ENCODE measurements at places on chromosomes 3 and 15. TPM values are rescaled to one million over a fixed set of nuclear protein-coding genes. Genes with fewer than 3 reads are reported as not detected.

Gene PLA2G4E
- 0.96 TPM for total RNA-seq

Gene CYP1A1
- 3.4 TPM for total RNA-seq

Gene CCR2
- total RNA-seq: not detected

Gene PLA2G4F
- total RNA-seq: 3.9 TPM

Gene CADPS
- under 0.01 TPM for total RNA-seq

Gene A4GNT
- not detected for total RNA-seq

Gene TGM4
- 0.48 TPM for total RNA-seq

Gene TLR9
- under 0.01 TPM for total RNA-seq

Gene SPTBN5
- total RNA-seq: 0.43 TPM

Gene PLA2G4B
- total RNA-seq: 7.5 TPM

Gene LIPC
- total RNA-seq: 1.4 TPM

Gene GOLGA6L7
- total RNA-seq: not detected

Gene GLT8D1
- total RNA-seq: 68.7 TPM

Gene P2RY1
- total RNA-seq: 21.1 TPM

Gene SLC28A2
- total RNA-seq: not detected

Gene ISL2
- not detected for total RNA-seq

Gene AHSG
- total RNA-seq: not detected

Gene NOX5
- not detected for total RNA-seq

Gene SH2D7
- total RNA-seq: not detected

Gene MME
- total RNA-seq: 53.0 TPM

Gene GATA2
- total RNA-seq: under 0.01 TPM

Gene ACKR4
- total RNA-seq: not detected

Gene PFKFB4
- total RNA-seq: 35.9 TPM

Gene CELSR3
- 3.4 TPM for total RNA-seq

Gene PCOLCE2
- total RNA-seq: 1.1 TPM

Gene RBP2
- total RNA-seq: not detected

Gene FOXB1
- total RNA-seq: not detected

Gene RASGRP1
- total RNA-seq: 2.7 TPM

Gene PDHB
- total RNA-seq: 60.2 TPM

Data from tracheal epithelial cell (primary cell).